ENCODE measurements at places on chromosomes 2 and 18.

DNA sequence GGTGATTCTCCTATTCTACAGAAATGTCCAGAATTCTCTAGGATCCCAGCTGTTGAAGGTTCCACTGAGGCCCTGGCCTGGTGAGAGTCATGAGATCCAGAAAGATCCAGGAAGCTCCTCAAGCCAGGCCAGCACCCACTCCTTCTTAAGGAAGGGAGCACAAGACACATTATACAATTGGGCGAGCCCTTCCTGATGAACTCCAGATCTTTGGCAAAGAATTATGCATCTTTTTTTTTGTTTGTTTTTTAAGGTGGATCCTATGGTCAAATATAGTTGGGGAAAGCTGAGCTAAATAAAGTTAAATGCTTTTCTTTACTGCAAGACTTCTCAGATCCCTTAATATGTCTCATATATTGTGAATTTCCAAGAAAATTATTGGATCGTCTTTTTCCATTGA lies 37.0 kb upstream of the LOXHD1 start:
- DNase-seq: no peak

DNA sequence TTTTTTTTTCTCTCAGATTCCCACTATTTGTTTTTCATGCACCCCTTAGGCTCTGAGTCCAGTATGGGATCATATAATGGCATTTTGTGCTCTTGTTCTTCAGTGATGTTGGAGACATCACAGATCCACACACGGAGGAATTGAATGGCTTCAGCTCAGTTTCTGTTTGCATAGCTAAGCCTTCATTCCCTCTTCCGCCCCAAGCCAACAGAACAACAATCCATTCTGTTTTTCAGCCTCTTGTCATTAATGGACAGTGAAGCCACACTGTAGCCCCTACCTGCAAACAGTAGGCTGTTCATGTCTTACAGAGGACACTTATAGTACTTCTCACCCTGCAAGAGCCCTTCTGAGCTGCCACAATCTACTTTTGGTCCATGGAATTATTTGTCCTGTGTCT lies 64.0 kb upstream of the ZSWIM2 start:
- no peak for DNase-seq

DNA sequence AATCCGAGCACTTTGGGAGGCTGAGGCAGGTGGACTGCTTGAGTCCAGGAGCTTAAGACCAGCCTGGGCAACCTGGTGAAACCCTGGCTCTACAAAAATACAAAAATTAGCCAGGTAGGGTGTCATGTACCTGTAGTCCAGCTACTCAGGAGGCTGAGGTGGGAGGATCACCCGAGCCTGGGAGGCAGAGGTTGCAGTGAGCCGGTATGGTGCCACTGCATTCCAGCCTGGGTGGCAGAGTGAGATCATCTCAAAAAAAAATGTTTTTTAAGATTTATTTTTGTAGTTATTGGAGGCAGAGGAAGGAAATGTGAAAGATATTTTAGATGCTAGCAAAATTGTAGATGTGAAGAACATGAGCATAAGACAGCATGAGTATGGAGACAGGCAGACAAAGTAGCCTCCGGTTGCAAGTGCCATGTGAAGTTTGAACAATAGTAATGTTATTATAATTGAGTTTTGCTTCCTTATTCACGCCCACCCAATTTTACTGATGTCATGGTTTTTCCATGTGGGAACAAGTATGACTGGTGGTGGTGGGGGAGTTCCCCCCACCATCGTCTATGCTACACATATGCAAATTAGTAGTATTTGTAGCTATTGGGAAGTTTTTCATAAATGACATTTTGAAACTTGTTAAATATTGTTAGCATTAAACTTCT lies 18.0 kb downstream of the REL start:
- DNase-seq: peak; percentile 31

- DNase-seq: no peak
These were observed 211.2 kb downstream of the NAPG start for GRCh38 chr18:10736984-10737383.

GRCh38 chr2:44470151-44470550 lies 108.4 kb downstream of the CAMKMT start:
- no peak for DNase-seq

Data from GM06990 (cell line).